ENCODE measurements at places on chromosomes 3 and 15. TPM values are rescaled to one million over a fixed set of nuclear protein-coding genes. Genes with fewer than 3 reads are reported as not detected.

PRSS50 gene
- total RNA-seq, result 0.12 TPM

CCR3 gene
- not detected for total RNA-seq

ITIH4 gene
- 0.66 TPM for total RNA-seq

RHO gene
- not detected for total RNA-seq

LOXL1 gene
- total RNA-seq, result 64.3 TPM

ZDHHC23 gene
- total RNA-seq, result 1.1 TPM

SLC9A9 gene
- 8.0 TPM for total RNA-seq

GPR62 gene
- 0.12 TPM for total RNA-seq

CCR8 gene
- total RNA-seq, result not detected

TRPC1 gene
- total RNA-seq, result 51.9 TPM

SH2D7 gene
- not detected for total RNA-seq

TMEM207 gene
- total RNA-seq, result not detected

FAM174B gene
- 1.00 TPM for total RNA-seq

B3GNT5 gene
- total RNA-seq, result 9.8 TPM

SAXO2 gene
- total RNA-seq, result 0.22 TPM

ISL2 gene
- 0.12 TPM for total RNA-seq

TSPAN3 gene
- 182 TPM for total RNA-seq

DLEC1 gene
- total RNA-seq, result 0.12 TPM

SPINK8 gene
- total RNA-seq, result not detected

GOLGA8M gene
- 2.5 TPM for total RNA-seq

ITIH3 gene
- total RNA-seq, result 0.12 TPM

SPRED1 gene
- 56.8 TPM for total RNA-seq

WDR6 gene
- total RNA-seq, result 85.1 TPM

ABCF3 gene
- total RNA-seq, result 57.7 TPM

ACTC1 gene
- total RNA-seq, result not detected

GPR149 gene
- total RNA-seq, result not detected

SLC28A2 gene
- total RNA-seq, result not detected

HDGFL3 gene
- 71.6 TPM for total RNA-seq

TRANK1 gene
- total RNA-seq, result 7.7 TPM

SLC22A14 gene
- total RNA-seq, result not detected

C3orf20 gene
- total RNA-seq, result not detected

CELF6 gene
- 0.37 TPM for total RNA-seq

ABHD10 gene
- 73.8 TPM for total RNA-seq

COX5A gene
- total RNA-seq, result 34.6 TPM

MAP2K5 gene
- total RNA-seq, result 5.1 TPM
